ENCODE measurements at places on chromosomes 3 and 15. TPM values are rescaled to one million over a fixed set of nuclear protein-coding genes. Genes with fewer than 3 reads are reported as not detected.

- DNase-seq, result no peak
Measured at GRCh38 chr15:63628123-63628822, 31.1 kb downstream of the FBXL22 start.

DNA sequence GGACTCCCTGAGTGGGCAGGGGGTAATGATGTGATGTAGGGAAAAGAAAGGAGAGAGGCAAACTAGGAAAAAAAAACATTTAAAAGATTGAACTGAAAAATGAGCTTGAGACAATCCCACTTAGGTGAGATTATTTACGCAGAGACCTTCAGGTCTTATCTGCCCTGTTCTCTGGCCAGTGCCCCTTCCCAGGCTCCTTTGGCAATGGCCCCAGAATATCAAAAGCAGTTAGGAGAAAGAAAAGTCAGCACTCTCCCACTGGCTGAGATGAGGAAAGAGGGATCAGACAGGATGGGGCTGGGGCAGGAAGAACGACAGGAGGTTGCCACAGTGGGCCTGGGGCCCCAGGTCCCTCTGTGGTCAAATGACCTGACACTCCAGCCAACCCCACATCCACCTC, 105.4 kb downstream of the MEGF11 start:
- no peak for DNase-seq

DNA sequence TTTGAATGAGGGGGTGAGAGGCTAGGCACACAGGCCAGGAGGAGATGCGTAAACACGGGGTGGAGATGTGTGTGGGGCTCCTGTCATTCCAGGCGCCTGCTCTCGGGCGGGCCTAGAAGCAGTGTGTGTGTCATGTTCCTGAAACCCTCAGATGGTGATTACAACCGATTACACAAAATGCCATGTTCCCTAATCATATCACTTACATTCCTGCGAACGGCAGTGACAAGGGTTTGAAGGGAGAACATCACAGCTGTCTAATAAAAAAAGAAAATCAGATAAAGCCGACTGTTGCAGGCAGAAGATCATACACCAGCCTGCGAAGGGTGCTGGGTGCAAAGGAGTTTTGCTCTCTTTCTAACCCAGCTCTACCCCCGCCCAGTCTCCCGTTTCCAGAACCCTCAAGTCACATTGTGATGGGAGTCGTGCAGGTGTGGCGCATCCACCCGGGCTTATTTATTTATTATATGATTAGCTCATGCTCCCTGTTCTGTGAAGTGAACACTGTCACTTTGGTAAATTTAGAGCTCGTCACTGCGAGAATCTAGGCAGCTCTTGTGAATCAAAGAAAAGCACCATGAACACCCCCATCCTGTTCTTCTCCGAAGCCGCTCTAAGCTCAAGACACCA, 140.3 kb downstream of the NR2F2 start:
- no peak for DNase-seq

The RGMA gene
- 8.0 TPM for polyA plus RNA-seq

The IL5RA gene
- 0.49 TPM for polyA plus RNA-seq

DNA sequence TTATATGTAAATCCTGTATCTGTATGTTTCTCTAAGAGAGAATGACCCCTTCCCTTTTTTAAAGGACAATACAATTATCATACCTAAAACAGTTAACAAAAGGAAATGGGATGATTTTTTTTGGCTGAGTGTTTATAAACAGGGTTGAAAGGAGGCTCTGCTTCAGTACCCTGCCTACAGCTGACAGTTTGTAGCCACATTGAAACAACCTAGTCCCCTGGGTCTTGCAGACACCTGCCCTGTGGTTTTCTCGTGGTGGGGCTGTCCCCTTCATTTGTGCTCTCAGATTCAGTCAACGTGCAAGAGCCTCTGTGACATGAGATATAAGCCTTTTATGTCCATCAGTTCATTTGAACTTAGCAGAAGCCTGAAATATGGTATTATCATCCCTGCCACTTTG, 2.3 kb upstream of the HMCES start:
- DNase-seq, result no peak

The NDUFB5 gene
- 204 TPM for polyA plus RNA-seq

All from left renal cortex interstitium (tissue), 4 donors.